ENCODE measurements at places on chromosomes 3 and 15.

DNA sequence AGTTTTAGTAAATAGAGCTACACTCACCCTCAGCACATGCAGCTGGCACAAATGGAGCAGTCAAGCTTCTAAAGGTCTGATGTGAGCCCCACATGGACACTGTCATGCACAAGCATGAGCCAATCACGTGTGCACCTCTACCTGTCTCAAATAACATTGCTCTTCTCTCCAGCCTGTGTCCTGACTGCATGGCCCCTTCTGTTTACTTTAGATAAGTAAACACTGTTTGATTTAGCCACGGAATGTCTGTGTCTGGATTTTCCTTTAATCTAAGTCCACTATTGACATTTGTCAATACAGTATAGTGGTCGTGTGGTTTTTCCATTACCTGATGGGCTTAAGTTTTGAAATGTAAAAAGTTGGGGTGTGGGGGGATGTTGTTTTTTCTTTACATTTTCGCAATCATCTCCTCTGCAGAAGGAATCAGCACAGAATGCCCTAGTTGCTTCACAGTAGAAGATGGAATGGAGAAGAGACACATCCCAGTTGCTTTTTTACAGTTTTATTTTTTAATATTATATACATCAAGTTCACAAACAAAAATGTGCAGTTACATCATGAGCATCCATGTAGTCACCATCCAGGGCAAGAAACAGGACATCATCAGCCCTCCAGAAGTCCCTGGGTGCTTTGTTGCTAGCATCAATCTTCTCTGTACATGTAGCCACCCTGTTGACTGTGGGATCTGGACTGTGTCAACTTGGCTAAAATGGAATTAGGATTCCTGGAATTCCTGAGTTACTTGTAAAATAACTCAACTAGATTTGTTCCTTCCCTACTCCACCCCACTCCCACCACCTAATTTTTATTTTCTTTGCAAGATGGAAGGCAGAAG is 146.1 kb downstream of the UACA start:
- no peak for DNase-seq

DNA sequence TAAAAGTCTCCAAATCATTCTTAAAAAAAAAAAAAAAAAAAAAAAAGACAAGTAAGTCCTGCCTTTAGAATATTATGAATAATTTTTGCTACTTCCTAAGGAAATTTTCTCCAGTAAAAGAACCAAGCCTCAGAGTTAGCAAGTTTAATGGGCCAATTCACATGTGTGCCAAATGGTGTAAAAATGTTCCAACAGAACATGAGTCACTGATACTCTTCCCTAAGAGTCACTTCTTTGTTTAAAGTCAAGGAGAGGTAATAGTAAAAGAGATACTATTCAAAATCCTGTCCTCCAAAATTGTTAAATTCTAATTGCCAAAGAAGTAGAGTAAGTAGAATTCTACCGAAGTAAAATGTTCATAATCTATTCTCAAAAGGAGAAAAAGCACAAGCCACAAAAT is 17.7 kb upstream of the CPA3 start:
- no peak for DNase-seq

GRCh38 chr3:46876313-46877300 is 914 bp upstream of the PTH1R start:
- DNase-seq: no peak

DNA sequence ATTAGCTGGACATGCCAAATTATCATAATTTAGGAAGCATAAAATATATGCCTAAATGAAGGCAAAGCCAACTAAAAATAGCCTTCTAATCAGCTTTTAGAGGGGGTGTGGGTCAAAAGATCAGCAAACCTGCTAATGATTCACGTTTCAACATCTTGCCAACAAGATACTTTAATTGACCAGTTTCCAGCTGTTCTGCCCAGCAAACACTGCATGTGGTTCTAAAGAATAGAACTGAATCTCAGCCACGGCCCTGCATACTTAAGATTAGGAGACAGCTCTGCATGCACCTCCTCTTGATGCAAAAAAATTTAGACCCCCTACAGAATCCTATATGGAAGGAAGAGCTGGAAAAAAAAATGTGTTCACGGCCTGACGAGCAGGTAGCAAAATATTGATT is 500.5 kb downstream of the TBL1XR1 start:
- no peak for DNase-seq

DNA sequence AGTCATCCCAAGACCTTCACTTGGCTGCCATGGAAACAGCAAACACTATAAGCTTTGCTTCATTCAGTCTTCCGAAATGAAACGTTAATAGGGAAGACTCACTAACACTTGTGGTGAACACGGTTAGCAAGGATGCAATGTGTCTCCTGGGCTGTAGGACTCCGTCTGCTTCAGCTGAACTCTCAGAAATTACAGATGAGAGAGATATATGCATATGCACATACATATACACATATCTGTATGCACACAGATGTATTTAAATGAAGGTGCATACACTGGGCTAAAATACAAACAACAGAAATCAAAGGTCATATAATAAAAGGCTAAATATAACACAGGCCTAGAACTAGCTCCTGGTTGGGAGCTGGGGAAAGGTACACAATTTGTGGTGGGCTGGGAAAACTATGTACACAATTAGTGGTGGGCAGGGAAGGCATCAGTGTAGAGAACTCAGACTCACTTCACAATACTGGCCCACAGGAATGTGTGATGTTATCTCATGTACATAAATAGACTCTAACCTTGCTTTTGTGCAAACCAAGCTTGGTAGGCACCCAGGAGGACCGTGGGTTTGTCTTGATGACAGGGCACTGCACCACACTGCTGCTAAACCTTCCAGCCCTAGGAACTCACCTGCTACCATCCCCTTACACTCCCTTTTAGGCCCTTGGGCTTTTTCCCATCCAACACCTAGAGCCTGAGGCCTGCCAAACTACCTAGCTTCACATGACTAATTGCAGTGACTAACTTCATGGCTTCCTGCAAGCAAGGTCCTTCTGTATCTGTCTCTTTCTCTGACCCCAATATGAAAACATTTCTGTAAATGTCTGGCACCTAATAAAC is 873.1 kb downstream of the NSUN3 start:
- no peak for DNase-seq

DNA sequence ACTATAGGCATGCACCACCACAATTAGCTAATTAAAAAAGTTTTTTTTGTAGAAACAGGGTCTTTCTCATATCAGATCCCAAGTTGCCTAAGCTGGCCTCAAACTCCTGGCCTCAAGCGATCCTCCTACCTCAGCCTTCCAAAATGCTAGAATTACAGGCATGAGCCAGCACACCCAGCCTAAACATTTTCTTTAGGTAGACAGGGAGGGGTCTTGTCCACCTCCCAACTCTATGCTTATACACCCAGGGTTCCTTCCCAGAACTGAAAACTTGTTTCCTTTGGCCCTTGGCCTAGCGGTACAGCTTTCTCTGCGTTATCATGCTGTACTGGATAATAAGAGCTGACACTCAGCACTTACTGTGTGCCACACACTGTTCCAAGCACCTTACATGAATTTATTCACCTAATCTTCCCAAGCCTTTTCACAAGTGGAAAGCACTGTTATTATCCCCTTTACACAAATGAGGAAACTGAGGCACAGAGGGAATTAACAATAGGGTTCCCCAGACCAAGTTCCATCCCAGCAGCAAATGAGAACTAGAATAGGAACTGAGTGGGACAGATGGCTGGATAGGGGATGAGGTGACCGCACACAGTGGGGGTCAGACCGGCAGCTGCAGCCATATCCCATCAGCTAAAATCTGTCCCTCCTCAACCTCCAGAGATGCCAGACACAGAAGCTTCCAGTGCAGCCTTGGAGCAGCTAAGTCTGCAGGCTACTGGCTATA is 150.8 kb downstream of the MEGF11 start:
- no peak for DNase-seq

DNA sequence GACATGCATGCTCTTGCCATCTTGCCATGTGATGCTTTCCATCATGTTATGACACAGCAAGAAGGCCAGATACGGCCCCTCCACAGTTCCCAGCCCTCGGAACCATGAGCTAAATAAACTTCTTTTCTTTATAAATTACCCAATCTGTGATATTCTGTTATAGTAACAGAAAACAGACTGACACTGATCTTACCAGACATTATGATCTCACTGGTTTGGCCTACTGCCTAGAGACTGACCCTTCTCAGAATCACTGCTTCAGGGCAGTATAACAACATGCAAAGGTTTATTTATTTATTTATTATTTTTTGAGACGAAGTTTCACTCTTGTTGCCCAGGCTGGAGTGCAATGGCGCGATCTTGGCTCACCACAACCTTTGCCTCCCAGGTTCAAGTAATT is 14.0 kb downstream of the ZNF619 start:
- DNase-seq: no peak

- no peak for DNase-seq
Observed at GRCh38 chr3:138465925-138466324, 31.5 kb downstream of the ESYT3 start.

GRCh38 chr3:9803494-9803893 is 6.6 kb upstream of the TTLL3 start:
- DNase-seq: no peak

DNA sequence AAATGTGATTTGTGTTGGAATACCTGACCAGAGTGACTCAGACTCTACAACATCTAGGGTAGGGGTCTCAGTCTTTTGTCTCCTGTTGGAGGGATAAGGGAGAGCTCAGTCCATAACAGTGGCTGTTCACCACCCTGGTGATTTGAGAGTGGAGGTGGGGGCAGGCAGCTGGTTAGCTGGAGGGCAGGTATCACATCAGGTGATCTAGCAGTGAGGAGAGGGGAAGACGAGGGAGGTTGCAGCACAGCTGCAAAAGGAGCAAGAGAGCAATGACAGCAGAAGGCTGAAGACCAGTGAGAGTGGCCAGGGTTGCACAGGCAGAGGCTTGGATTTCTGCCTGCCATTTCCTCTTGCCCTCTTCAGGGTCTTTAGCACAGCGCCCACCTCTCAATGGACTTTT is 38.4 kb downstream of the PLCL2 start:
- DNase-seq: no peak

DNA sequence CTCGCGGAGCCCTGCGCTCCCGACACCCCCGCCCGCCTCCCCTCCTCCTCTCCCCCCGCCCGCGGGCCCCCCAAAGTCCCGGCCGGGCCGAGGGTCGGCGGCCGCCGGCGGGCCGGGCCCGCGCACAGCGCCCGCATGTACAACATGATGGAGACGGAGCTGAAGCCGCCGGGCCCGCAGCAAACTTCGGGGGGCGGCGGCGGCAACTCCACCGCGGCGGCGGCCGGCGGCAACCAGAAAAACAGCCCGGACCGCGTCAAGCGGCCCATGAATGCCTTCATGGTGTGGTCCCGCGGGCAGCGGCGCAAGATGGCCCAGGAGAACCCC is 464 bp downstream of the SOX2 start:
- DNase-seq: no peak

GRCh38 chr3:35929158-35929557 is 289.8 kb downstream of the ARPP21 start:
- no peak for DNase-seq

- no peak for DNase-seq
Observed at GRCh38 chr3:18308096-18308650, 117.0 kb downstream of the SATB1 start.

GRCh38 chr15:89513284-89513683 is 16.9 kb upstream of the RHCG start:
- no peak for DNase-seq

DNA sequence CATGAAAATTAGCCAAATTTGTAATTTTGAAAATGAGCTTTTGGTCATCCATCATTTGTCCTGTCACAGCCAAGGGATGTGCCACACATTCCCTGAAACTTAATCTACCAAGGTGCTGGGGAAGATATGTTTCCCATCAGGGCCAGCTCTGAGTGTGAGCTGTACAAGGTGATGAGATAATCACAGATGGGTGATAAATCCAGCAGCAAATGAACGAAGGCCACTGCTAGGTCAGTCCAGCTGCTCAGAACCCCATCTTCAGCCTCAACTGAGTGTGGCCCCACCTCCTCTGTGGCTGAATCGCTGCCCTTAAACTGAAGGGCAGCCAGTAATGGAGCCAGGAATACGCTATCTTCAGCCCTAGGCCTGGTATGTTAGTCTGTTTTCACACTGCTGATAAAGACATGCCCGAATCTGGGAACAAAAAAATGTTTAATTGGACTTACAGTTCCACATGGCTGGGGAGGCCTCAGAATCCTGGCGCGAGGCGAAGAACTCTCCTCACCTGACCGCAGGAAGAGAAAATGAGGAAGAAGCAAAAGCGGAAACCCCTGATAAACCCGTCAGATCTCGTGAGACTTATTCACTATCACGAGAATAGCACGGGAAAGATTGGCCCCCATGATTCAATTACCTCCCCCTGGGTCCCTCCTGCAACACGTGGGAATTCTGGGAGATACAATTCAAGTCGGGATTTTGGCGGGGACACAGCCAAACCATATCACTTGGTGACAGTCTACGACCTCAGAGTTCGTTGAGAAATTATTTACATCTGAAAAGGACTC is 553.0 kb downstream of the NTRK3 start:
- no peak for DNase-seq

- no peak for DNase-seq
Observed at GRCh38 chr3:4988983-4989834, 10.0 kb downstream of the BHLHE40 start.

DNA sequence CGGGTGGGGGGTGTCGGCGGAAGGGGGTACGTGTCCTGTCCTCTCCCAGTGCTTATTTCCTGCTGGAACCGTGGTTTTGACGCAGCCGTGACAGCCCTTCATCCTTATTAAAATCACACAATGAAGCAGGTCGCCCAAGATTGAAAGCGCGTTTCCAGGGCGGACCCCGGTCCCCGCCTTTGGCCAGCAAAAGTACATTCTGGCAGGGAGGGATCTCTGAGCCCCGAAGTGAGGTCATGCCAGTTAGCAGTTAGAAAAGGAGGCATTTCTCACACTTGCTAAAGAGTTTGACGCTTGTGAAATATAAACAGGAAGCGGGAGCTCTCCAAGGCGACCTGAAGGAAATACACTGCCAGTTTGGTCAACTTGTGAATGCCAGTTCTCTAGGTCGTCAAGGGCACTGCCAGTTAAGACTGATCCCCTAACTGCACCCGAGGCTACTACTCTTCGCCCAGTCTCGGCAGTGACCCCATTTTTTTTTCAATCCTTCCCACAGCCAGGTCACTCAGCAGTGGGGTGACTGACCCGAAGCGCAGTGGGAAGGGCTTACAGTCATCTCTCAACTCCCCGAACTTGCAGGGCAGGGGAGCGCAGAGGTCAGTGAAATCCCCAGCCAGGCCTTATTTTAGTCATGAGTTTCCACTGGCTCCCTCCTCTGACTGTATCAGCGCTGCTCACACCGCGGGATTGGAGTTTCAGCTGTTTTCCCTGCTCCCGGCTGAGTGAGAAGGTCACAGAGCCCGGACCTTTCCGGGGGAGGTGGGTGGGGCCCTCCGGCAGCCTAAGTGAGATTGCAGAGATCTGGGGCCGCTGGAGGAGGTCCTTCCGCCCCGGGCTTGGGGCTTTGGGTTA is 2.0 kb upstream of the BHLHE40 start:
- no peak for DNase-seq

- no peak for DNase-seq
Observed at GRCh38 chr3:34882764-34883163, 756.6 kb upstream of the ARPP21 start.

DNA sequence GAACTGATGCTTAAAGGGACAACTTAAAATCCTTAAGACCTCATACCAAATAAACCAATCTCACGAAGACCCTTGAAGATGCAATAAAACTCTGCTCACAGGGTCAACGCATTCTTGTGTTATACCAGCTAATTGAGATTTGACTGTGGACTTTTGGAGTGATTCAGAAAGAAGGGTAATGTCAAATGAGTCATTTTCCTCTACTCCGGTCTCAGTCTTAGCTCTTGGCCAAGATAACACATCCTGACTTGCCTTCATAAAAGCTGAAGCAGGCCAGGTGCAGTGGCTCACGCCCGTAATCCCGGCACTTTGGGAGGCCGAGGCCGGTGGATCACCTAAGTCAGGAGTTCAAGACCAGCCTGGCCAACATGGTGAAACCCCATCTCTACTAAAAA is 3.8 kb downstream of the PKM start:
- no peak for DNase-seq

GRCh38 chr15:38508647-38509046 is 54.7 kb downstream of the FAM98B start:
- no peak for DNase-seq
